ENCODE measurements at places on chromosomes 5 and 9.
A peak's percentile ranks its signal among the peaks of the same experiment; 100 is the strongest.

GRCh38 chr5:59079622-59080620 lies 497.0 kb downstream of the RAB3C start:
- peak; percentile 98 for DNase-seq

DNA sequence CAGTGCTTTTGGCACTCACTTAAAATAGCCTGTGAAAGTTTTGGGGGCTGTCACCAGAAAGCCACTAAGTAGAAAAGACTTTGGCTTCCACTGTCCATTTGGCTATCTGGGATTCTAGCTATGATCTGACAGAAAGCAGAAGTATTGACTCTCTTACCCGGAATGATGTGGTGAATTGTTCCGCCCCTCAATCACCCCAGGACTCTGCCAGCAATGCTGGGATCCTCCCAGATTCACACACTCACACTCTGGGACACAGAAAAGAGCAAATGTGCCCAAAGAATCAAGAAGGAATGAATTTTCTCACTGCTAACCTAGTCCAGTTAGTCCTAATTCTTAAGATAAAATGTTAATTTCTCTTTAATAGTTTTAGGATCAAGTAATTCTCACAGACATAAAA lies 576.9 kb downstream of the BNC2 start:
- DNase-seq, result no peak

- no peak for DNase-seq
These were observed 86.9 kb downstream of the RAPGEF6 start for GRCh38 chr5:131548176-131548575.

GRCh38 chr9:88880199-88880598 lies 111.1 kb upstream of the S1PR3 start:
- peak; percentile 45 for DNase-seq

GRCh38 chr9:113990570-113990907 lies 87.6 kb downstream of the AMBP start:
- DNase-seq, result no peak

DNA sequence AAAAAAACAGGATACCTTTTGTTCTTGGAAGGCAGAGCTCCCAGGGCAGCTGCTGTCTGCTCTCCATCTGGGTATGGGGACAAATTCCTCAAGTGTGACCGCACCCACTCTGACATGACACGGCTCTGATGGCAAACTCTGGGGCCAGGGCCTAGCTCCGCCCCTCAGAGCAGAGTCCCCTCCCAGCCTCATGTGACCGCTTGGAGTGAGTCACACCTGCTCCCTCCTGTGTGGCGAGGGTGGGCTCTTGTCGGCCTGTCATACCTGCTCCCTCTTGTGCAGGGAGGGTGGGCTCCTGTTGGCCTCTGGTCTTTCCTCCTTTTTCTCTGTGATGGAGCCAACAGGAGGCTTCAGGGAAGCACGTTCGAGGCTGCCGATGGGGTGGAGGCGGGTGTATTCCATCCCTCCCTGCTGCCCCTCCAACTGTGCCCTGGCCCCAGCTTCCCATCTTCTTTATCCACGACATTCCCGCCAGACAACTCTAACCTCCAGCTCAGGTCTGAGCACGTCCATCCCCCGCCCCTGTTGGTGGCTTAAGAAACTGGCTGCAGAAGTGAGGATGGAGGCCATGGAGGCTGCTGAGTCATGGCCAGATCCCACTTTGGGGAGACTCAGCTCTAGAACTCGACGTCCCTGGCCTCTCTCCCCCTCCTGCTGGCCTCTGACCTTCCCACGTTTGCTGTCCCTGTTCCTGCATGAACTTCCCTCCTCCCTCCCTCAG lies 65.3 kb downstream of the OLFM1 start:
- DNase-seq, result no peak

- no peak for DNase-seq
These were observed 1.7 kb downstream of the EPB41L4B start for GRCh38 chr9:109319017-109319625.

DNA sequence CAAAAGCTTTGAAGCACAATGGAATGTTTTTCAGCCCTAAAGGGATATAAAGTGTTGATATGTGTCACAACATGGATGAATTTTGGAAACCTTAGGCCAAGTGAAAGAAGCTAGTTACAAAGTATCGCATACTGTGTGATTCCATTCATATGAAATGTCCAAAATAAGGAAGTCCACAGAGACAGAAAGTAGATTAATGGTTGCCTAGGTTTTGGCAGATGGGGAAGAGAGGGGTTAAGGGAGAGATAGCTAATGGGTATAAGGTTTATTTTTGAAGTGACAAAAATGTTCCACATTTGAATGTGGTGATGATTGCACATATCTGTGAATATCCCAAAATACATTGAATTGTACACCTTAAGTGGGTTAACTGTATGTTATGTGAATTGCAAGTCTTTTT lies 57.5 kb upstream of the MCCC2 start:
- DNase-seq, result no peak

DNA sequence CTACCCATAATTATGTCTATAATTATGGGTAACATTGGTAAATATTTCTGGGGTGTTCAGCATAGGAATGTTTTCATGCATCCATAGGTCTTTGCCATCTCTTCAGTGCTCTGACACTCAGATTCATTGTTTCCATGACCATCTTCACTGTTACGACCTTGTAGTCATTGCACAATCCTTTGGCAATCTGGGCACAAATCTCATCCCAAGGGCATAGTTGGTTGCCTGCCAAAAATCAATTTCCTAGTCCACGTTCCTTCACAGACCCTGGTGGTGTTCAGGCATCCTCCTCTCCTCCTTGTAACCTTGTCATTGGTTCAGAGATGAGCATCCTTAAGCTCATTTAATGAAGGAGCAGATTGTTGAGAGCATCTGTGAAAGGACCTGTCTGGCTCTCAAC lies 1400.7 kb downstream of the CDH12 start:
- peak; percentile 7 for DNase-seq

GRCh38 chr5:132254321-132254977 lies 3.0 kb upstream of the PDLIM4 start:
- DNase-seq, result peak; percentile 38
